HuH-7 (cell line): ENCODE measurements at places on chromosomes 16 and 17.
A peak's percentile ranks its signal among the peaks of the same experiment; 100 is the strongest.

- DNase-seq = no peak
Observed at GRCh38 chr17:57562184-57562698, 182.9 kb downstream of the CCDC182 start.

DNA sequence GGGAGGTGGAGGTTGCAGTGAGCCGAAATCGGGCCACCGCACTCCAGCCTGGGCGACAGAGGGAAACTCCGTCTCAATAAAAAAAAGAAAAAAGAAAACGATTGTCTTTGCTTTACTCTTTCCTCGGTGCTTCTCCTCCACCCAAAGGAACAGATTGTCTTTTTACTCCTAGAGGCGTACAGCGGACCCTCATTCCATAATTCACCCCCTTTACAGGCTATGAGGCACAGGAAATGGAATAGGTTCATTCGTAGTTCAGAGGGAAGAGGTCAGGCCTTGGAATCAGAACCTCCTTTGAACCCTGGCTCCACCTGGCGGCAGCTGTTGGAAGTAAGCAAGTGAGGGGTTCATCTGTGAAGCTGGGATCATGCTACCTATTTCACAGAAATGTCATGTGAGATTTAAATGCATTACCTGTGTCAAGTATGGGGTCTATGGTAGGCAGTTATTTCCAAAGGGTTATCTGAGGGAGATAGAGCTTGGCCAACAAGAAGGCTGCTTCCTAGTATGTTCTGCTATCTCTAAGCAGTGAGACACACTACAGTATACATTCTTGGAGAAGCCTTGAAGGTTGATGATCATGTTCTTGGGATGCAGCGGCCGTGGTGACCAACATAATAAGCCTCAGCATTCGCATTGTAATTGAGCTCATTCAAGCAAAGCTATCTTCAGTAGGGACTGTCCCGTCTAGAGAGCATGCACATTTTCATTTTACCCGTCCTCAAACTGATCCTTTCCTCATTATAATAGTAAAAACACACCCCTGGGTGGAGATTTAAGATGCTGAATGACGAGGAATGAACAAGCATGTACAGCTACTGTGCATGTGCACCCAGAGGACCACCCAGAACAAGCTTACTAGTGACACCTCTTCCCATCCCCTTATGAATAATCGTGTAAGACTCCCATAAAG lies 18.7 kb upstream of the ZNF689 start:
- DNase-seq = peak; percentile 59

DNA sequence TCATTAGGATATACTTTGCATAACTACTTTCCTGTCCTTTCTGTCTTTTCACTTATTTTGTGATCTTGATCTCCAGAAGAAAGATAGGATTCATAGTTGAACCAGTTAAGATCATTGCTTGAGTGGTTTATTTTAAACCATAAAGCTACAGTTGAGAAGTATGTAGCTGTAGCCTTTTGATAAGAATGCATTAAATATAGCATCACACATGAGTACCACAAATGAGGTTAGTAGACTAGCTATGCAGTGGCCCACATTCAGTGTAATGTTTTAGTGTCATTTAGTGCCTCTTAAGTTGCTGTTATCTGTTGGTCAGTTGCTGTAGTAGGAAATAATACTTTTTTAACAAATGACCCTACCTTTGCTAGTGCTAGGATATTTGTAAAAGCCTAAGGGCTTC lies 1.3 kb downstream of the NLK start:
- no peak for DNase-seq

DNA sequence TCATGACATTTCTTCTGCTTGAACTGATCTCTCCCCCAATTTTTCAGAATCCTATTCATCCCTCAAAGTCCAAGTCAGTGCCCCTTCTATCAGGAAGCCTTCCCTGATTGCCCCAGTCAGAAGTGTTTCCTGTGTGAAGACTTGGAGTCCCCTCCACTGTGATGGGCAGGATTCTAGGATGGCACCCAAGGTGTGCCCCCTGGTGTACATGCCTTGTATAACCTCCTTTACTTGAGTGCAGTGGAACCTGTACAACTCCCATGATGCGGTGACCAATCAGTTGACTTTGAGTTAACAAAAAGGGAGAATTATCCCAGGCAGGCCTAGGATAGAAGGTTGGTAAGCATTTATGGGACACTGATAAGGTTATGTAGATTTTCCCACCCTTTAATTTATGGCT lies 23.4 kb downstream of the MYH13 start:
- DNase-seq = no peak

GRCh38 chr16:87702325-87702811 lies 63.4 kb downstream of the KLHDC4 start:
- peak; percentile 98 for DNase-seq

- DNase-seq = no peak
Observed at GRCh38 chr16:52592778-52593177, 45.8 kb upstream of the TOX3 start.

GRCh38 chr17:78127239-78127887 lies 1.2 kb downstream of the TMC6 start:
- DNase-seq = no peak

GRCh38 chr17:78523934-78524655 lies 53.1 kb downstream of the DNAH17 start:
- no peak for DNase-seq
